Endothelial cell (in vitro differentiated cells): ENCODE measurements at places on chromosomes 4 and X.

DNA sequence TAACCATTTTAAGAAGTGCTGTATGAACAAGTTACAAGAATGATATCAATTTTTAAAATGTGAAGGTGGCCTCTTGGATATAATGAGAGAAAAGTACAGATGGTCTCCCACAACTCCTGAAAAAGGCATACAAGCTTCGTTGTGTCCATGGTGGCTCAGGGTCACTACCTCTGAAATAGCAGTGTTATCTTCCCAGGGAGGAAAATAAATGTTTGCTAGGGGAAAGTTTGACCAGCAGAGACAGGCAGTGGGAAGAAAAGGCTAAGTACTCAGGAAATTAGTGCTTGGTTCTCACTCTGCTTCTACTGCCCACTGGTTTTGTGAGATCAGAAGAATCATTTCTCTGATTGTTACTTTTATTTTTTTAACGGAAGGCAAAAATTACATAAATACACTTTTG lies 39.4 kb downstream of the PPP1R2C start:
- no peak for DNase-seq

DNA sequence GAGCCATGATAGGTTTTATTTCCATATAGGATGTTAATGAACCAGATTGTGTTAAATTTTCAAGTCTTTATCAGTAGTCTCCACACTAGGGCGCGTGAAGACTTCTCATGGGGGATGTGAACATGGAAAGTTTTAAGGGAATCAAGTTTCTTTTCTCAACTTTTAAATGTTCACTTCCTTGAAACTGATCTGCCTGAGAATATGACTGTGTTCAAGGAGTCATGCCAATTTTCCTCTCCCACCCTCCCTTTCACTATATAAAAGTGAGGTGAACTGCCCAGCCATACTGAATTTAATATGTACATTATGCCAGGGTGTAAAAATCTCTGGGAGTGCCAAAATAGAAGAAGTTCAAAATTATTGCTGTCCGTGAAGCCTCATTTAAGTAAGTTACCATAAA lies 30.4 kb upstream of the HPGDS start:
- DNase-seq, result no peak

GRCh38 chrX:153989973-153990655 lies 17.6 kb downstream of the TMEM187 start:
- no peak for DNase-seq

DNA sequence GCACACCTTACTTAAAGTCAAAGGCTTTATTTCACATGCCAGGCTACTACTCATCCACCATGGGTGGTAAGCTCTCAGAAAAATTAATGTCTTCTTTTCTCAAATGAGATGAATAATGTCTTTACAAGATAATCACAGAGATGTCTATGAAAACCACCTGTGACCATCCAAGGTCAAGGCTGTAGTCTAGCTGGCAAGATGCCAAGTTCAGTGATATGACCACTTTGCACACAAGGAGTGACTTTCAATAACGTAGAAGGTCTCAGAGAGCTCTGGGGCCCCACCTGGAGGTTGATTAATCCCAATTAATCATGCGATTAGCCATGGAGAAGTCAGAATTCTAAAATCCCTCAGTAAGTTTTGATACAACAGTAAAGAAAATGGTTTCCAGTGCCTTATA lies 20.5 kb downstream of the ANOS1 start:
- DNase-seq, result no peak

DNA sequence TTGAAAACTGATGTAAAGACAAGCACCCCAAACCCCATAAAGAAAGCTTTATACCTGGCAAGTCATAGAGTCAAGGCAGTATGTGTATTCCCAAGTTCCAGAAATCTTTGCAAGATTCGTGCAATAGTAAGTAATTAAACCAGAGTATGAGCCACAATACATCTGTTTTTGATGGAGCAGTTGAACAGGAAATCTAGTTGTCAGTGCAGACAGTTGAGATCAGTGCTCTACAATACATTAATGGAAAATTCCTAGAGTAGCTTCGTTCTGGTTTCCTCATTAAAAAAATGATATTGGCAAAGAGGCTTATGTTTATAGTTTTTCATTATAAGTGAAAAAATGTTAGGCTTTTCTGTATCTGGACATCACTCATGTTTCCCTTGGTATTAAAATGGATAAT lies 575.3 kb downstream of the TRIML1 start:
- DNase-seq, result no peak

DNA sequence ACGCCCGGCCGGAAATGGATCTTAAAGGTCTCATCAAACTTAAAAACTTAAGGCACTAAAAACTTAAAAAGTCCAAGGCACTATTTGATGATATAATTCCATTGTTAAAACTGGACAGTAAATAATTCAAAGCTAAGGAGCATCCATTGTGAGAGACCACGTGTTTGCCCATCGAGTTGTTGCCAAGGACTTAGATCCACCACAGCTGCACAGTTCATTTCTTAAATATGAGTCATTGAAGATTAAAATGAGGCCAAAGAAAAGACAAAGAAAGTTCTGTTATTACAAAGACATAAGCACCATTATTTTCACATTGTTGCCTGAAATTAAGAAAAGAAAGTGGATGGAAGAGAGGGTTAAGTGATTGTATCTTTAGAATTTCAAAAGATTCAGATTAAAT lies 411.5 kb upstream of the FTHL17 start:
- no peak for DNase-seq

DNA sequence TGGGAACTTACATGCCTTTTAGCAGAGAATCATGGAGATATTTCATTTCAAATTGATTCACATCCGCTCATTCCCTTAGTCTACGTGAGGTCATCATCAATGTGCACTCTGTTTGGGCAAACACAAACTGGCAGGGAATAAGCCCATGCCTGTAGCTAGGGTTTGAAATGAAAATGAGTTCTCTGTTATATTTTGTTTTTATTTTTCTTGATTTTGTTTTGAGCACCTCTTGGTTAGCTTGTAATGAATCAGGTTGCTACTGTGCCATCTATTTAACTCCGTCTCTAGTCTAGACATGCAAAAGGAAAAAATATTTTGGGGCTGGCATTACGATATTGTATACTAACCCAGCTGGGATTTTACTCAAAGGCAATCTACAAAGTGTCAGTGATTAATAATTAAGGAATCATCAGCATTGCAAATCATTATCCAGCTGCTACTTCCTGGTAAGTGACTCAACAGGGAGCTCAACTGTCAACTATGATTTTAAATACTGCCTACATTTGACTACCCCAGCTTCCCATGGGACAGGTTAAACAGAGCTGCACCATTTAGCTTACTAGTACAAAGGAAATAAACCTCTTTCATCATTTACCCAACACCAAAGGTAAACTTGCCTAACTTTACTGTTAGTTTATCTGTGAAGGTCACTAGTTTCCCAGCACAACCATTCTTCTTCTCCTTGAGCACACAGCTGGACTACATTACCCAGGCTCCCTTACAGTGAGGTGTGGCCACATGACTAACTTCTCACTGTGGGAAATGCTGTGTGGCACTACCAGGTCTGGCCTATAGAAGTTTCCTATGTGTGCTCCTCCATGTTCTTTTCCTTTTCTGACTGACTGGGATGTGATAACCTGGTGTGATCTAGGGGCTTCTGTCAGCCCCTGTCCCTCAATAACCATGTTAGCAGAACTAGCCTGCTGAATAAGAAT lies 21.2 kb upstream of the TRPC5OS start:
- no peak for DNase-seq

GRCh38 chr4:186266729-186267456 lies 904 bp downstream of the F11 start:
- peak; percentile 46 for DNase-seq

GRCh38 chrX:119015407-119016237 lies 41.2 kb downstream of the LONRF3 start:
- no peak for DNase-seq

- DNase-seq, result no peak
Observed at GRCh38 chr4:93157986-93158385, 670.6 kb upstream of the ATOH1 start.

GRCh38 chrX:36908801-36909675 lies 99.1 kb upstream of the FAM47C start:
- DNase-seq, result no peak

- DNase-seq, result no peak
Observed at GRCh38 chr4:38320343-38320695, 343.7 kb upstream of the KLF3 start.

DNA sequence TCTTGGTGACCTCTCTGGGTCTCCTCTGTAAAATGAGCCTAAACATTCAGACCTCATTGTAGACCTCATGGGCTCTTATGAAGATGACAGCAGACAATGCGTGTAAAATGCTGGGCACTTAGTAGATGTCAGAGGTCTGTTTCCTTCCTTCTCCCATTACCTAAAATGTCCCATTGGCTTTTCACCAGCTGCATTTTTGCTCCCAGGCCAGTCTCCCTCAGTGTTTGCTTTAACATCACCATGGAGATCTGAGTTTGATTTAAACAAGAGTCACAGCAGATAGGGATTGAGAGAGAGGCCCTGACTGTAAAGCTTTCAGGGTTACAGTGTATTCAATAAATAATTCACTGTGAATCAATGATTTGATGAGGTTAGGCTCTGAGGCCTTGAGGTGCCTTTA lies 24.3 kb downstream of the PSAPL1 start:
- DNase-seq, result no peak

- no peak for DNase-seq
Observed at GRCh38 chr4:163495900-163496299, 1.4 kb downstream of the TMA16 start.

DNA sequence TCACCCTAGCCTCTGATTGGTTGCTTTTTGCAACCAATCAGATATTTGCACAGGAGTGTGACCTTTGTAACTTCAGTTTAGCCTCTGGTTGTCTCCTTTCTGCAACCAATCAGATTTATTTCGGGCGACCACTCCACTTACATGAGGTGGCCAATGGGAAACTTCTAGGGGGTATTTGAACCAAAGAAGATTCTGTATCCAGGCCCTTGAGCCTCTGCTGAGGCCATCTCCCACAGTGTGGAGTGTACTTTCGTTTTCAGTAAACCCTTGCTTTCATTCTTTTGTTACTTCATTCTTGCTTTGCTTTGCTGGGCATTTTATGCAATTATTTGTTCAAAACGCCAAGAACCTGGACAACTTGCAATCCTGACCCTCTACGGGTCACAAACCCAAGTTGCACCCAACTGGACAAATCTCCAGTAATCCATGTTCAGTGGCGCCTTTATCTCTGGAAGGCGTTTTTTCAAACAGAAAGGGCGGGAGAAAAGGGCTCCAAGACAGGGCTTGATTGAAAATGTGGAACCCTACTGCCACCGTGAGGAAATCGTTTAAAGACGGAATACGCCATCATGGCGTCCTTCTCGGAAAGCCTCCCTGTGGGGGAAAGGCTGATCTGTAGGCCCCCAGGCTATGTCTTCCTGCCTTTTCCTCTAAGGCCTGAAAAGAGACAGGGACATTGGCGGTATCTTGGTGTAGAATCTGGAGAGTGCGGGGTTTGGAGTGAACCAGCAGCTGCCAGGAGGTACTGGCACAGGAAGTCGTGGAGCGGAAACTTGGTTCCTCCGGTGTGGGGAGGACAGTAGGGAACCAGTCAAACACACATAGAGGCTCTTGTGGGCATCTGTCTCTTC lies 184.6 kb downstream of the OR13H1 start:
- DNase-seq, result no peak

DNA sequence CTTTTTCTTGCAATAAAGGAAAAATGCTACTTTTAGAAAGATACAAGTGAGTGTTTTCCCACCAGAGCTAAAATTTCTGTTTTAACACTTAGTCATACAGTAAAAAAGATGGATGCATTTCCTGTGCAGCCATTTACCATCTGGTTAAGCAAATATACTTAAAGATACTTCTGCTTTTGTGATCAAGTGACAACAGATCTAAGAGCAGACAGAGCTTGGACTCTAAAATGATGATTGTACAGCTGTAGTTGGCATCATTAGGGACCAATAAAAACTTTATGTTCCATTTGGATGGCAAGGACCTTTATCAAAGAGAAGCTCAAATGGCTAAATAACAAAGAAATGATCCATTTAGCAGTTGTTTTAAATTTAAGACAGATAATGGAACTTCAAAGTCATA lies 270.8 kb downstream of the FSTL5 start:
- DNase-seq, result no peak

DNA sequence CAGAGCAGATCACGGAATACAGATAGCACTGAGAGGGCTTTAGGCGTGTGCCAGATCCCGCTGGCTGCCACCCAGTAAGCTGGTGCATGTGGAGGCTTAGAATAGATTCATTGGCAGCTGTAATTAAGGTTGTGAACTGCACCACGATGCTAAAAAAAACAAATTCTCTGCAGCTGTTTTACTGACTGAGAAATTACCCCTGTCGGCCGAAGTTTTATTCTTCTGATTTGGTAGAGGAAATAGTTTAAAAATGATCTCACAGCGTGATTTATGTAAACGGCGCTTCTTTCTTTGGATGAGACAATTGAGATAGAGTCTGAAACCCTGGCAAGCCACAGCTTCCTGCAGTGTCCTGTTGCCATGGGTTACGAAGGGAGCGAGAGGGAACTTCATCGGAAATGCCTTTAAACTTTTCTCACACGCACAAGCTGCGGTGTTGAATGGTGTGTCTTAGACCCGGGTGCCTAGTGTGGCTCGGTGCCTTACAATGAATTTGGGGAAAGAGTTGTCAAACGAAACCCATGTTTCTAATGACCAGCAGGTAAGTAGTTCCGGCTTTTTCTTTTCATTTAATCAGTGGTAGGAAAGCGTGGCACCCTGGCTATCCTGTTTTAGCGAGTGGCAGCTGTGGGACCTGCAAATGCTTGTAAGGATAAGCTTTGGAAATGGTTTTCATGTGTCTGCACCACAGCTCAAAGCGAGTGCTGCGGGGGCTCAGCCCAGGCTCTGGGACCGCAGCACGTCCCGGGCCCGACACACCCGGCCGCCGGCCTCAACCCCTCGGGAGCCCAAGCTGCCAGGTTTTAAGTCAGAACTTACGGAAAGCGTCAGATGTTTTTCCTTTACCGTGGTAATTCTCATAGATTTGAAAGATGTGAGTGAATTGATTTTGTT lies 71.7 kb upstream of the HGFAC start:
- peak; percentile 47 for DNase-seq

- DNase-seq, result no peak
Observed at GRCh38 chrX:23900220-23900797, 7.4 kb downstream of the APOO start.

GRCh38 chrX:107273795-107274194 lies 67.4 kb downstream of the DNAAF6 start:
- DNase-seq, result no peak

- DNase-seq, result no peak
Observed at GRCh38 chr4:83552083-83552482, 16.2 kb downstream of the GPAT3 start.

DNA sequence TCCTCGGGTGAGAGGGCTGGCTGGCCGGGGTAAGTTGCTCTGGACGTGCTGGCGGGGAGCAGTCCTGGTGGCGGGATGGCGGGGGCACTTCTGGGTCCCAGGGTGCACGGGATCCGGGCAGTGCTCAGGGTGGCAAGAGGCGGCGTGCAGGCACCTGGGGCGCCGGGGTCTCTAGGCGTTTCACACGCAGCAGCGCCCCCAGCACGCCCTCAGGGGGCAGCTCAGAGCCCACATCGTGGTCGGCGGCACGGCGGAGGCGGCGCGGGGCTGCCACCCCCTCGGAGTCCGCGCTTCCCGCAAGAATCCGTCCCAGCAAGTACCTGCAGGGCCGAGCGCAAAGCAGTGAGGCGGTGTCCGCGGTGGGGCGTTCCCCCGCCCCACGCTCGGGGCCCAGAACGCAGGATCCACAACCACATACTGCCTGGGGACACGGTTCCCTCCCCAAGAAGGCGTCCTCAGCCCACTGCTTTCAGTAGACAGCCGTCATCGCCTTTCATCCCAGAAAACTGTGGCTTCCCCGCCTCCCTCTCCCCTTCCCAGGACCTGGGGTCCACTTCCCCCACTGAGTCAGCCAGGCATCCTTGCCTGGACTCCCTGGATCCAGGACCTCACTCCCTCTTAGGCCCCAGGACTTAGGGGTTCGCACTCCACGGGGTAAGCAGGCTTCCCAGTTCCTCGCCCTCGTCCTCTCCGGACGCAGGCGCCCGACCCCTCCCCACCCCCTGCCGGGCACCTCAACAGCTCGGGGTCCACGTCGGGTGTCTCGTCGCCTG lies 4.1 kb downstream of the PCSK1N start:
- no peak for DNase-seq
